ENCODE measurements at places on chromosomes 7 and 10.

DNA sequence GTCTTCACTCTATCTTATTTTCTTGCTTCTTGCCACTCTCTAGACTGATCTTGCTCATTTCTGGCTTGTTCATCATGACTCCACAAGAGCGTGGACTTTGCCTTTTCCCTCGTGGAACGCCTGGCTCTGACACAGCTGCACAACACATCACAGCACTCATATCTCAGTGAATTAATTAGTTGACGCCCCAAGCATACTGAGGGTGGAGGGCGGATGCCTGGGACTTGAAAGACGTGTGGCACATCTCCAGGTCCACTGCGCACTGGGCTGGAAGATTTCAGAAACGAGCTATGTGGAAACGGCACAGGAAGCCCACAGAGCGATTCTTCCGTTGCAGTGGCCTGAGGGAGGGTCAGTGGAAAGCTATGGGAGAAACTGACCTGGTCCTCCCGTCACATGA is 23.6 kb upstream of the PLEKHA1 start:
- no peak for DNase-seq

- DNase-seq, result no peak
Observed at GRCh38 chr7:41592794-41593193, 110.1 kb downstream of the INHBA start.

DNA sequence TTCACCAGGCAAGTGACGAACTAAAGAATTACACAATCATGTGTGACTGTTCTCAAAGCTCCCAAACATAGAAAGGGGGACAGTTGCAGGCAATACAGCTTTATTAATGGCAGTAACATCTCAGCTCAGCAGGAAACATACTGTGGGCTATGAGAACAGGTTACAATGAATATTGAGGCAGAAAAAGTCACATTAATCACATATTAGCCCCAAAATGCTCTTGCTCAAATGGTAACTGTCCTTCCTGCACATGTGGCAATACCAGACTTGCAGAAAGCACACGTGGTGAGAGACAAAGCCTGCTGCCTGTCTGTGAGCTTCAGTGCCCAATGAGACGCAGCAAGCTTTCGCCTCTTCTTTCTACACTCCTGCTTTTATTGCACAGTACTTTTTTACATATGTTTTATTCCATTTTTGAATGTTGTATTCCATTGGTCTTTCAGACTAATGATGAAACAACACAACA is 104.9 kb upstream of the ACBD5 start:
- peak; percentile 52 for DNase-seq

DNA sequence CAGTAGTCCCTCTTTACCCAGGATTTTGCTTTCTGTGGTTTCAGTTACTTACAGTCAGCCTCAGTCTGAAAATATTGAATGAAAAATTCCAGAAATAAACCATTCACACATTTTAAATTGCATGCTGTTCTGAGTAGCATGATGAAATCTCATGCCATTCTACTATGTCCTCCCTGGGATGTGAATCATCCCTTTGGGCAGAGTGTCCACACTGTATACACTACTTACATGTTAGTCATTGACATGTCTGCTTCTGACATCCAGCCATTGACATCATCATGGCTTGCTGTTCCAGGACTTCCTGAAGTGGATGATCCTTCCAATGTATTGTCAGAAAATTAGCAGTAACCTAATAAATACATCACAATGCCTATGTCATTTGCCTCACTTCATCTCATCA is 34.6 kb upstream of the MALRD1 start:
- DNase-seq, result no peak

DNA sequence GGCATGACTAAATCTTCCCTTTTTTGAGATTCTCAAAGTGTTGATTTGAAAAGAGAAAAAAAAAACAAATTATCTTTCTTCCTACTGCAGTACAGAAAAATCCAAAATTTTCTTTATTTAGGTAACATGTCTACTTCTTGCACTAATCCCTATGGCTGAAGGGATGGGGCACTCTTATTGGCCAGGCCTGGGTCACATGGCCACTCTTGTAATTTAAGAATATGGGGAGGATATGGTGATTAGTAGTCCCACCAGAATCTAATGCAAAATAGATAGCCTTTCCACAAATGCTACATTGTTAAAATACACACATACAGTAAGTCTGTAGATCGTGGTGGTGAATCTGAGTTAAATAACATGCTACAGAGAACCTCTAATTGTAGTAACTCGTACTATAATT is 7.0 kb upstream of the PALS2 start:
- no peak for DNase-seq

DNA sequence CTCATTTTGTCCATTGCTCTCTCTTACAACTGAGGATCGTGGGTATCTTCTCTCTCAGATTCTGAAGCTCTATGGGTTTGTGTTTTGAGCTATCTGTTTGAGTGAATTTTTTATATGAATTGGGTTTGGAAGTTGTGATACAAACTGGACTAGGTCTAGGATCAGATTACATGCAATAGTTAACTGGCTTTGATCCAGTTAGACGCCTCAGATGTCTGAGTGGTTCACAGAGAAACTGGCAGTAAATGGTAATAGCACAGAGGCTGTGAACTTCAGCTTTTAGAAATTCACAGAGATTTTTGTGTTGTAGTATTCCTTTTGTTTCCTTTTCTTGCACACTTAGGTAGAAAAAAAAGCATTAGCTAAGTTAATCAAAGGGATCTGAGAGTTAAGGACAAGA is 12.7 kb upstream of the DNMBP start:
- no peak for DNase-seq

DNA sequence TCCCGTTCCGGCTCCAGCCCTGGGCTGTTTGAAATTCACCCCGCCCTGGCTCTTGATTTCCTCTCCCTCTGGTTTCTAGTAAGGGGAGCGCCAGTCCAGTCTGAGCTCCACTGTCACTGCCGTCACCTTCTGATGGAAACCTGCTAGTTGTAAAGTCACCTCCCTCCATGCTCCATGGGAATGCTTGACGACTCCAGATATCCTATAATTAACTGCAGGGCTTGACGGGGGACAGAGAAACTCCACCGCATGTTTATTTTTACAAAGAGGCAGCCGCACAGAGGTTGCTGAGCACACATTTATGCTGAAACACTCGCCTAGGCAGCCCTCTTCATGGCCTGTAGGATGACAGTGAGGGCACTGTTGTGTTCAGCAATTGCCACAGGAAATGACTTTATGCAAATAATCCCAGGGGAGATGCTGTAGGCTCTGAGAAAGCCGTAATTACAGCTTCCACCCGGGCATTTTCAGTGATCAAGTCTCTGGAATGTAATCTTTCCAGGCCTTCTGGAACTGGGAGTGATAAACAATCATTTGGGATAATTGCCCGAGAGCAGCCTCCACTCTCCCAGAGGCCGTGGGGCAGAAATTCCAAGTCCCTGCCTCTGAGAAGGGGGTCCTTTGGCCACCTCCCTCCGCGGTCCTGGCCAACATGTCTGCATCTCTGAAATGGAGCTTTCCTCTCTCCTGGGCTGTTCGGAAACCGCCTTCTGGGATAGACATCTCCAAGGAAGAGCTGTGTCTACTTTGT is 300.5 kb downstream of the KLF6 start:
- peak; percentile 92 for DNase-seq

- DNase-seq, result no peak
Observed at GRCh38 chr10:120460776-120461175, 3.7 kb downstream of the PLPP4 start.

GRCh38 chr7:3560495-3560894 is 259.4 kb downstream of the SDK1 start:
- DNase-seq, result no peak

DNA sequence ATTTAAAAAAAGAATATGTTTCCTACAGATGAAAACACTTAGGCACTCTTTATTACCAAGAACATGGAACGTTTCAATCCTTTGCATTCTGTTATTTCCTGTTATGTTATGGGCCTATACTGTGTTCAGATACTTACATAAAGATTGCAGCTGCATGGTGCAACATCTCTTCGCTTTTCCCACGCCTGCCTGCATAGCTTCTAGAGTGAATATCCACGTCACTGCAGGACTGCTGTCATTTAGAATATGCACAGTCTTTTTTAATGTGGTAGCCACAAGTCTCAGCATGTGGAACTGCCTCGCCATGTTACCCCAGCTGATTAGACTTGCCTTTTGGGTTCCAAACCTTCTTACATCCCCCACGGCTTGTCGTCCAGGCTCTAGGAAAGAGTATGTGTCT is 69.6 kb upstream of the GATA3 start:
- DNase-seq, result no peak

GRCh38 chr7:71735961-71736556 is 604.1 kb downstream of the GALNT17 start:
- peak; percentile 81 for DNase-seq

- DNase-seq, result peak; percentile 88
Observed at GRCh38 chr7:69739931-69740431, 141.7 kb downstream of the AUTS2 start.

GRCh38 chr7:116548506-116548905 is 23.7 kb downstream of the CAV1 start:
- no peak for DNase-seq

GRCh38 chr7:108097703-108098102 is 32.5 kb downstream of the LAMB4 start:
- DNase-seq, result peak; percentile 28

DNA sequence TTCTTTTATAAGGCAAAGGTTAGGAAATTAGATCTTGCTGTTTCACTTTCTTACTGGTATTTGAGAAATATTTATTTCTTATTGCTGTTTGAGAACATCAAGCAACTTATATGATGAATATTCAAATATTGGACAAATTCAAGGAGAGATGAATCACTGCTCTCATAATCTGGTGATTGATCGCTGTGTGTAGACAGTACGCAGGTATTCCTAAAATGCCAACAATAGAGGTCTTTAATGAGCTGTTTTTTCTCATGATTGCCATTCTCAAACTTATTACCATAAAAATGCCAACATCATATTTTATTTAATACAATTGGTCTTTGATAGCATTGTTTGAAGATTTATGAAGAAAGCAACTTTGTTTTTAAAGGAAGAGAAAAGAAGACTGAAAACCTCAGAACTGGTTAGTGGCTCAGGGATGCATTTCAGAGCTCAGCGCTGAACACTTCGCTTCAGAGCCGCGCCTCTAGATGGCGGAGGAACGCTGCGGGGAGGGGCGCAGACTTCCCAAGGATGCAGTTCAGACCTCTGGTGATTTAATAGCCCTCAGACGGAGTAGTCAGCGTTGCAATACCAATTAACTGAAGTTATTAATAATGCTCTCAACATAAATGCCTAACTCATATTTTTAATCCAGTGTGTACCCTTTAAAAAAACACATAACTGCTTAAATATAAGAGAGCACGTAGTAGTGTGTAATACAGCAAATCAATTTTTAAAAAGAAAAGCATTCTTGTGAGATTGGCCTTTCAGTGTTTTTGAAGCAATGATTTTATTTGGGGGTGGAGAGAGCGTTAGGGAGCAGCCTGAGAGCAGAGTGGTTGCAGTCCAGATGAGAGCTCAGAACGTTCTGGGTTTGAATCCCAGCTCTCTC is 38.5 kb upstream of the STEAP4 start:
- DNase-seq, result no peak

- no peak for DNase-seq
Observed at GRCh38 chr7:120274482-120274881, 1.5 kb downstream of the KCND2 start.

- no peak for DNase-seq
Observed at GRCh38 chr7:158487631-158488151, 99.9 kb downstream of the PTPRN2 start.

GRCh38 chr7:1610013-1610677 is 40.3 kb upstream of the PSMG3 start:
- DNase-seq, result no peak
